Choroid plexus epithelial cell (primary cell): ENCODE measurements at places on chromosomes 4 and X.
A peak's percentile ranks its signal among the peaks of the same experiment; 100 is the strongest.

- peak; percentile 84 for DNase-seq
These were observed 57.8 kb upstream of the HELT start for GRCh38 chr4:184960505-184960971.

GRCh38 chrX:27893211-27893610 is 85.4 kb downstream of the MAGEB10 start:
- no peak for DNase-seq

DNA sequence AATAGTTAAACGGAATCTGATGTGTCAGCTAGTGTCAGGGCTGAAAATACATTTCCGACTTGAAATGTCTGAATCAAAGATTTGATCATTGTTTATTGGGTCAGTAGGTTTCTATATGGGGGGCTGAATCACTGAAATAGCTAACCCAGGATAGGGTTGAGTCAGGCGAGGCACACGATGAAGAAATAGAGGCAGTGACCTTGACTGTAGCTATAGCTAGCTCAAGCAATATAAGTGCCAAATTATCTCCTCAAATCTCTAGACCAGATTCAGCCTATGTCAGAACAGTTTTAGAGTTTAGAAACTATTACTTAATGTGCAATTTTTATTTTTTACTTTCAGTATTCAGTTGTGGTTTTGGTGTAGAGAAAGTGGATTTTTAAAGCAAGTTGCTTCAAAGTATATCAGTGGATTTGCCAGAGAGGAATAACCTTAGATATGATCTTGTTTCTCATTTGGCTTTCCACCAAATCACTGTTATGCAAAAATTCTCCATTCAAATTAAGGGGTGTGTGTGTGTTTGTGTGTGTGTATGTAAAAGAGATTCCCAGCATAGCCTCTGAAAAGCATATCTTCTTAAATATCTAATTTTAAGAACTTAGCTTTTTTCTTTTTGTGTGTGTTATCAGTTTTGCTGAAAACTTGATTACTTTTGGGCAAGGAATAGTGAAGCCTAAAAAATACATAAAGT is 100.3 kb upstream of the RPL34 start:
- no peak for DNase-seq

- DNase-seq = peak; percentile 78
These were observed 27.1 kb upstream of the SLC9B1 start for GRCh38 chr4:103046416-103047290.

GRCh38 chr4:65645185-65645584 is 25.1 kb downstream of the EPHA5 start:
- DNase-seq = peak; percentile 78

- no peak for DNase-seq
These were observed 56.7 kb upstream of the ENPP6 start for GRCh38 chr4:184274286-184274951.

- DNase-seq = no peak
These were observed at the start of gene PRDM8 for GRCh38 chr4:80196922-80197573. TSS of gene PRDM8 (plus strand) at chr4:80197503. CDS start at chr4:80200081, 2,578 bp downstream.

- DNase-seq = no peak
These were observed 107.3 kb downstream of the SLC10A6 start for GRCh38 chr4:86741846-86742245.

DNA sequence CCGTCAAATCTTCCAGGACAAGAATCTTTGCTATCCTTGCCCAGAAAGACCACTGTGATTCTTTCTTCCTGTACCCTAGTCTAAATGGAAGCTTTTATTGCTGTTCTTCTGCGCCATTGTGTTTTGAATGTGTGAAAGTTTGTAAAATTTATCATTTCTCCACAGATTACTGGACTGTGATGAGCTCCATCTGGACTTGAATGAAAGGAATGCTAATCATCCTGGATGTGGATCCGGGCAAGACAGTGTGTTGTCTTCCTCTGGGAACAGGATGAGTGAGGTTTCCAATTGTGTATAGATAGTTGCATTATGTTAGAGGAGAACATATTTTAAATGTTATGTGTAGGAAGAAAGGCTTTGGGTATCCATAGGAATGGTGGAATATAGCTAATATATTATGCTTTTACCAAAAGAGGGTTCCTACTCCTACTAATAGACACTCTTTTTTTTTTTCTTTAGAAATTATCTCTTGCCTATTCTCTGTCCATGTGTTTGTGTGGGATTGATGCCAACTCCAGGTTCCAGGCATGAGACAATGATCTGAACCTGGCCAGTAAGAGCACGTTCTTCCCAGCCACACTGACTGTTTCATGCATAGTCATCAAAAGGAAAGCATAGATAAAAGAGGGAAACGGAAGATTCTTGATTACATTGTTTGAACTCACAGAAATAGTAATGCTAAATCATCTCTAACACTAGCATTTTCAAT is 803.6 kb upstream of the ADGRL3 start:
- no peak for DNase-seq

GRCh38 chr4:1612278-1613098 is 71.6 kb downstream of the FAM53A start:
- no peak for DNase-seq

GRCh38 chr4:185541251-185541727 is 6.0 kb upstream of the PDLIM3 start:
- no peak for DNase-seq

- DNase-seq = peak; percentile 31
These were observed 50.5 kb upstream of the CBR4 start for GRCh38 chr4:169060391-169061091.

GRCh38 chr4:108168671-108169523 is at the start of gene LEF1:
TSS of gene LEF1 (minus strand) at chr4:108168932. CDS start at chr4:108167767, 1,165 bp downstream.
- peak; percentile 47 for DNase-seq

- DNase-seq = no peak
These were observed 450.0 kb downstream of the PDGFC start for GRCh38 chr4:156521631-156522030.

- no peak for DNase-seq
These were observed 773 bp downstream of the DAPP1 start for GRCh38 chr4:99817309-99817890.

- DNase-seq = no peak
These were observed 68.5 kb downstream of the GAB1 start for GRCh38 chr4:143405075-143405730.

DNA sequence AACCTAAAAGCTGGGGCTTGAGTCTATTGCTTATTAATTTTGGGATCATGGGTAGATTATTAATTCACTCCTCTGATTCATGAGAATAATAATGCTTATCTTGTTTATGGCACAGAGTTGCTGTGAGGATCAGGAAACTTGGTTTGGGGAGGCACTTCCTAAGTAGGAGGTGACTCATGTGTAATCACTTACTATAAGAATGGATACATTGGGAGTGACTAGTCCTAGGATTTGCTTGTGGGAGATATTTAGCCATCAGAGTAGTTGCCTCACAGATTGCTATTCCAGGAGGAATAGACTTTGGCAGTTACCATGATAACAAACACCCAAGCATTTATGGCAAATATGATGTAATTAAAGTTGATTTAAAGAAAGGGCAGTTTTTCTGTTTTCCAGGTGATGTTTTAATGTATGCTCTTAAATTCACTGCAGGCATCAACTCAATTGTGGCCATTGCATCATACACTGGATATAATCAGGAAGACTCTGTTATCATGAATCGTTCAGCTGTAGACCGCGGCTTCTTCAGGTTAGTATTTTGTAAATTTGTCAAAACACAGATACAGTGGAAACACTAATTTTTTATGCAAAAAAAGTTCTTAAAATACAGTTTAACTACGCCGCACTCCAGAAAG is 41.9 kb downstream of the POLR2B start:
- DNase-seq = peak; percentile 78

GRCh38 chr4:48027653-48028052 is 11.1 kb downstream of the NIPAL1 start:
- no peak for DNase-seq

DNA sequence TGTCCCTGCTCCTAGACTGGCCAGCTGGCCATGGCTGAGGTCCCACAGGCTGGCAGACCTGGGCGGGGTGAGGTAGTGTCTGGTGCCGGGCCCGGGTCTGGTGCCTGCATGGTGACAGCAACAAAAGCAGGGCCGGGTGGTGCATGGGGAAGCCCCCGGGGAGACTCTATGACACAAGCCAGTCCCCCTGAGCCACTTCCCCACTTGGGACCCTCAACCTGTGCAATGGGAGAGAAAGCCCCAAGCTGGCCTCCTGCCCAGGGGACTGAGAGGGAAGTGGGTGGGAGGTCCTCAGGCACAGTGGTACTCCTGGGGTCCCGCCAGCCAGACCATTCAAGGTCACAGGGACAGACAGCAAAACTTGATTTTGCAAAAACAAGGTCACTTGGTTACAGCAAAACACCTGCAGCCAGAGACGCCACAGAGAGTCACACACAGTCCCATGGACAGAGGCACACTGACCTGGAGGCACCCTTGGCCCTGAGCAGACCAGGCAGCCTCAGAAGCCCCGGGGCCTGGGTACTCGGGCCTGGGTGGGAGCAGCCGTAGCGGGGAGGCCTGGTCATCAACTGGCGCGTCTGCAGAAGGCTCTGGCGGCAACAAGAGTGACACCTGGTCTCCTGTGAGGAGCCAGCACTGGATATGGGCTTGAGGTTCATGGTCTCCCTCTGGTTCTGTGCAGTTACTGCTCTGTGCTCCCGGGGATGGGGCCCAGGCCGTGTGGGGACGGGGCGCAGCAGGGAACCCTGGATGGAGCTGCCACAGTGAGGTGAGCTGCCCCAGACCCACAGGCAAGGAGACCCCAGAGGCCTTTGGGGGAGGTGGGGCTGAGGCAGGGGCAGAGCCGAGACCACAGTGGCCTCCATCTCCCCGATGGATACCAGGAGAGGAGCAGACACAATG is 60.6 kb downstream of the HTRA3 start:
- DNase-seq = no peak

DNA sequence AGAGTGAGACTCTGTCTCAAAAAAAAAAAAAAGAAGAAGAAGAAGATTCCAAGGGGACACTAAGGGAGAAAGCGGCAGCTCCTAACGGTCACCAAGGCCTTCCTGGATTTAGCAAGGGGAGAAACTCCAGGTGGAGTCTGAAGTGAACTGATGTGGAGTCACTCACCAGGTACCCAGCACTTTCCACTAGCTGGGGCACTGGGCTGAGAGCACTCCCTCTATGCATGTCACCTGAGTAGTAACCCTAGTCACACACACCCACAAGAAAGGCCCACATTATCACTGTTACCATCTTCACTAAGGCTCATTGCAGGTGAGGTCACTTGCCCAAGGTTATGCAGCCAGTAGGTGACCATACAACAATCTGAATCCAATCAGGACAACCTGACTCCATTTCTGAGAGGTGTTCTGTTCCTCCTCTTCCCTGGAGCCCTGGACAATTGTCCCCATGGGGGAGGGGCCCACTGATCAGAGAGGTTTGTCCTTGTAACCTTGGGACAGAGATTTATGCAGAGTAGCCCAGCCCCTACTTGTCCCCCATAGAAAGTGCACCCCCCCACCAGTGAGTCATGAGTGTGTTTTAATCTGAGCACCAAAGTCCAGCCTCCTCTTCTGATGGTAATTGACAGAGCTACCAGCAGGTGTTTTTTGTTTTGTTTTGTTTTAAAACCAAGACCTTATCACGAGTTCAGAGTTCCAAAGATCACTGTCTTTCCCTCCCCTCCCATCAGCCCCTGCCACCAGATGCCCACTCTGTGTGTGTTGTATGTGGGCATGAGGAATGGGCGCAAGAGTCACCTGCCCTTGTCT is 5.9 kb upstream of the SASH3 start:
- DNase-seq = no peak

GRCh38 chr4:66681962-66682361 is 863.3 kb downstream of the CENPC start:
- DNase-seq = peak; percentile 49

DNA sequence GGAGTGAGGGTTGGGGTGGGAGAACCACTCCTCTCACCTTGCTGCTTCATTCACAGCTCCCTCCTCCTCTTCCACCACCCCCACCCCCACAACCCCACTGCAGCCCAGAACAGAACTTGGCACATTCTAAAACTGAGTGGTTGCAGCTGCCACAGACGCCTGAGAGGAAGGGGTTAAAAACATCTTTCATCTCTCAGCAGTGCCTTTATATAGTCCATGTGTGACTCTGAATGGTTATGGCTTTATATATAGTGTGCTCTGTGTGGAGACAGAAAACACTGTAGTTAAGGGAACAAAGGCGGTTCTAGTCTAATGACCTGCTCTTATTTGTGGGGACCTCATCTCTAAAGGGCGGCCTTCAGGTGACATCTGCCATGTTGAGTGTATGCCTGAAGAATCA is 144.8 kb downstream of the BCOR start:
- no peak for DNase-seq

DNA sequence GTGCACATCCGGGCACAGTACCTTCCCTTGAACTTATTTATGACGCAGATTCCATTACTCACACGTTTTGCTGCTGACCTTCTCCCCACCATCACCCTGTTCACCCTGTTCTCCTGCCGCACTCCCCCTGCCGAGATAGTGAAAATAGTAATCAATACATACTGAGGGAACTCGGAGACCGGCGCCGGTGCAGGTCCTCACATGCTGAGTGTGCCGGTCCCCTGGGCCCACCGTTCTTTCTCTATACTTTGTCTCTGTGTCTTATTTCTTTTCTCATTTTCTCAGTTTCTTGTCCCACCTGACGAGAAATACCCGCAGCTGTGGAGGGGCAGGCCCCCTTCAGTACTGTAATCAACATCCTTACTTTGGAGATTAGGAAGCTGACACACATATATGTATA is 1337.1 kb upstream of the PABPC4L start:
- DNase-seq = no peak

GRCh38 chr4:39233114-39233513 is 50.8 kb downstream of the WDR19 start:
- DNase-seq = no peak

GRCh38 chr4:3176367-3177229 is 72.4 kb upstream of the MSANTD1 start:
- no peak for DNase-seq

DNA sequence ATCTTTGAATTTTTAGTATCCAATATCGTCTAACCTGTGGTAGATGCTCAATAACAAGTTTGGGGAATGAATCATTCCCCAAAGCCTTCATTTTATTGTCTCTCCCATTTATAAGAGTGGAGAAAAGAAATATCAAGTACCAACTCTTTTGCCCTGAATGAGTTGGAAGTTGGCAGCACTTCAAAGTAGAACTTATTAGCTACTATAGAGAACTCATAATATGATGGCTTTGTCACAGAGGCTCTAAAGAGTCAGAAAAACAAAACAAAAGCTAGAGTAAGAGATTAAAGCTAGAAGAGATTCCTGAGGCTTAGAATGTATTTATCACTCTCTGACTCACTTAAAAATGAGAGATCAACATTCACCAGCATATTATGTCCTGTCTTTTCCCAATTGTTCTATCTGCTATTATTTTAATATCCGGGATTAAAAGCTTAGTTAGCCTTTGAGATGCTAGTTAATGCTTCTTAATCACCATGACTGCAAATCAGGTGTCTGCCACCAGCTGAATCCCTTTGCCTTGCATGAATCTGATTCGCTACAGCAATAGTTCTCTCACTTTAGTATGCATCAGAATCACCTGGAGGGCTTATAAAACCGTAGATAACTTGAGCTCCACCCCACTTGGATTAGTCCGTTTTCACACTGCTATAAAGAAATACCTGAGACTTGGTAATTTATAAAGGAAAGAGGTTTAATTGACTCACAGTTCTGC is 77.9 kb downstream of the PALLD start:
- peak; percentile 30 for DNase-seq

- DNase-seq = no peak
These were observed 268.8 kb upstream of the SMIM31 start for GRCh38 chr4:164485136-164485535.

GRCh38 chr4:111712093-111712677 is 433.1 kb upstream of the FAM241A start:
- no peak for DNase-seq

GRCh38 chr4:99100876-99101275 is 12.3 kb upstream of the ADH5 start:
- DNase-seq = peak; percentile 42
